SHP77 treated with DMSO at 0.1 percent for 48 hours (cell line): ENCODE measurements at places on chromosomes 5 and 9.

DNA sequence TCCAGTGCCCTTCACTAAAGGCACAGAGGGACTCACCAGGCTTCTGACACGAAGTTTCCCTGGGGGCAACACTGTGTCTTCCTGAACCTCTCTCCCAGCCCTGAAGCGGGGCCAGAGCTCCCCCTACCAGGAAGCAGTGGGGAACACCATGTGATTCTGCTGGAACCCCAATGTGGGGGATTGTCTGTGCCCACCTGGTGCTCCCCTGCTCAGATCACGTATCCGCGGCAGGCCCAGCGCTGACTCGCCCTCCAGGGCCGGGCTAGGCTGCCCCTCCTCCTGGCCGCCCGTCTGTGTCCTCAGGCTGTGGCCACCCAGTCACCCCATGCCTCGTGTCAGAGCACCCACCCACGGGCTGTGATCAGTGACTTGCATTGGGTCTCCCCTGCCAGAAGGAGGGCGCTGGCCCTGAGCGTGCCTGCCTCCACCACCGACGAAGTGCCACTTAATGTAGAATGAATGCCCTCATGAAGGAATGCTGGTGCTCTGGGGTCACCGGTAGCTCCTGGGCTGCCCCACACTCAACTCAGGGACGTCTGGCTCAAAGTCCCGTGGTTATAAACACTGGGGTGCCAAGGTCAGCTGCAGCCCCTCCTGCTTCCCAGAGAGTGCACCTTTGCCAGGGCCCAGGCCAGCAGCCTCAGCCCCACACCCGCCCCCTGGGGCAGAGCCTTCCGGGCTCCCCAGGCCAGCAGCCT, 22.1 kb downstream of the SARDH start:
- DNase-seq = no peak

DNA sequence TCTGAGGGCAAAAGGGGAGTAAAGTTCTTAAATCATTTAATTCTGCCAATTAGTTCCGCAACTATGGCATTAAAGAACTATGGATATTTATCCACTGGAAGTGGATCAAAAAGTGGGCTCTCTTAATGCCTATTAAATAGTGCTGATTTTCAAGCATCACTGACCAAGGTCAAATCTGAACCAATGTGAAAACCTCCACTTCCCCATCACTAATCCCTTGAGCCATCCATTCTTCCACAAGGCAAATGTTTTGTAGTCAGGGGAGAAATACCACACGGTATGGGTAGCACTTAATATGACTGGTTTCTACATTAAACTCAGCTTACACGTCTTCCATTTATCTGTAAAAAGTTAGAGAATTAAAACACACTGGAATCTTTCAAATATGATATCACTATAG, 57.6 kb downstream of the MLLT3 start:
- no peak for DNase-seq

DNA sequence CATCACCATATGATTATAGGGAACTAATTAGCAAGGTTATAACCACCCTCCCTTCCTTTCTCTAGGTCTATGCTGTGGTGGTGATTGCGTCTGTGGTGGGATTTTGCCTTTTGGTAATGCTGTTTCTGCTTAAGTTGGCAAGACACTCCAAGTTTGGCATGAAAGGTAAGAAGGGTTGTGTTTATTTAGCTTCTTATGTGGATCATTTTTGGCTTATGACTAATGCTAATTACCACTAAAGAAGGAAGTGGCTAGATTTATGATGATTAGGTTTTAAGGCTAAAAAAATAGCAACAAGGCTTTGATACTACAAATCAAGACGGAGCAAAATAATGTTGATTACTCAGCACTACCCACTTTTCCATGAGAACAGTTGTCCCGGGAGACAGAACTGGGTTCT, 82.4 kb downstream of the NTRK2 start:
- DNase-seq = no peak

DNA sequence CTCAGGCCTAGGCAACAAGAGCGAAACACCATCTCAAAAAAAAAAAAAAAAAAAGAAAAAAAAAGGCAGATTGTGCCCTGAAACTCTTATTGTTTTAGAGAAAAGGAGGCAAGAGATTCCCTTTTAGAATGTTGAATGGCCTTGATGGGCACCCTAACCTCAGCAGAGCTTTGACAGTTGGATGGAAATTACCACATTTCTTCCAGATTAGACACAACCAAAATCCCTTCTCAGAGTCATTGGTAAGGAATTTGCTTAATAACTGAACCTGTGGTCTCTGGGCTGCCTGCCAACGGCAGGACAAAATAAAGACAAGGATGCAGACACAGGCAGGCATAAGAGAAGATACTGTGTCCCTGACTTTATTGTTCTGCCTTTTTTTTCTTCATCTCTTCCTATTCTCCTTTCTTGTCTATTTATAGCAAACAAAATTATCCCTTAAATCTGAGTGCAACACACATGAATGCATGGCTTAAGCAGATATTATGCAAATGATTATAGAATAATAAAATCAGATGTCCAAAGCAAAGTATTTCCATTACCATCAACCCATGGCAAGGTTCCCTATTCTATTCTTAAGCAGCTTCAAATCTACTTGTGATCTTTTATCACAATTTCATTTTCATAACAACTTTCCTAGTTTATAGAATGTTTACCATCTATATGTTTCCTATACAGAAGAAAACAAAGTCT, 37.3 kb upstream of the TRIO start:
- no peak for DNase-seq

DNA sequence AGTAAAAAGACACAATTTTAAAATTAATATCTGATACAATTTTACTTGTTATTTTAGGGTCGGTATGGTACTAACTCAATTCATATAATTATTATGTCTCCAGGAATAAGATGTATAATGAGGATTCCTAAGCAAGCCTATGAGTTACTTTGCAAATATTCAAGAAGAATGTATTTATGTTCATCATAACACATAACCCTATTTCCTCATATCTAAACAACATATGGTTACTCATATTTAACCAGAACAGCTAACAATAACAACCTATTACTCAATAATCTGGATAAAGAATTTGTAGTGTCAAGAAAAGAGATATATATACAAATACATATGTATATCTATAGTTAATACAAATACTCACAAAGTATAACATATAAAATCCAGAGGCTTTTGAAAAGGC, 285.9 kb downstream of the ARL15 start:
- no peak for DNase-seq

DNA sequence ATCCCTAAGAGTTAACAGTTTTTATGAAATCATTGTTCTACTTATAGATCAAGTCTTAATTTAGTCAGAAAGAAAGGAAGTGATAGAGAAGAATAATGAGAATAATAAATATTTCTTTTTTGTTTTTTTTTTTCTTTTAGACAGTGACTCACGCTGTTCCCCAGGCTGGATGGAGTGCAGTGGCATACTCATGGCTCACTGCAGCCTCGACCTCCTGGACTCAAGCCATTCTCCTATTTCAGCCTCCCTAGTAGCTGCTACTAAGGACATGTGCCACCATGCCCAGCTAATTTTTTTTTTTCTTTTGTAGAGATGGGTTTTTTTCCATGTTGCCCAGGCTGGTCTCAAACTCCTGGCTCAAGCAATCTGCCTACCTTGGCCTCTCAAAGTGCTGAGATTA, 11.0 kb downstream of the IFNA21 start:
- DNase-seq = no peak

GRCh38 chr5:7852542-7852941, 1.6 kb upstream of the CFAP90 start:
- no peak for DNase-seq
